ENCODE measurements at places on chromosomes 7 and 10.

DNA sequence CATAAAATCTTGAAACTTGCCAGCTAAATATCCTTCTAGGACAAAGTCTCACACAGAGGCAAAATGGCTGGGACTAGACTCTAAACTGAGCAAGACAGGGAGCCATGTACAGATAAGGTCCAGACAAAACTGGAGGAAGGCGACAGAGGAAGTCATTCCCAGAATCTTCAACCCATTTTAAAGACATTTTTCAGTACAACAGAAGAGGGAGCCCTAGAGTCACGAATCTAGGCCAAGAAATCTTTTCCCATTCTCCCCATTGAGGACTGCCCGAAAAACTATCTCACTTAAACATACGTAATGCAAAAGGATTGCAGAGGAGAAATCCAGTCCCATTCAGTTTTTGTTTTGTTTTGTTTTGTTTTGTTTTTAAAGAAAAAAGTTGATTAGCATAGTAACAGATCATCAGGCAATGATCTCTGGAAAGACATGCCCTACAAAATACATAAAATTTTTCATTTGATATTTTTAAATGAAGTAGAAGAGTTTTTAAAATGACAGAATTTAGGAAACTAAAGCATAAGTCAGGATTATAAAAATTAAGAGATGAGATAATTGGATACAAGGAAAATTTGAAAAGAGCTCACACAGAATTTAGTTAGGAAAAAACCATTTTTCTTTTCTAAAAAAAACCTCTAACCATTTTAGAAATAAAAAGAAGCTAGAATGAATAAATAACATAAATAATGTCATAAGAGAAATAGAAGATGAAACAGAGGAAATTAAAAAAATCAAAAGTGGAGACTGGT lies 16.9 kb upstream of the PRF1 start:
- no peak for DNase-seq

DNA sequence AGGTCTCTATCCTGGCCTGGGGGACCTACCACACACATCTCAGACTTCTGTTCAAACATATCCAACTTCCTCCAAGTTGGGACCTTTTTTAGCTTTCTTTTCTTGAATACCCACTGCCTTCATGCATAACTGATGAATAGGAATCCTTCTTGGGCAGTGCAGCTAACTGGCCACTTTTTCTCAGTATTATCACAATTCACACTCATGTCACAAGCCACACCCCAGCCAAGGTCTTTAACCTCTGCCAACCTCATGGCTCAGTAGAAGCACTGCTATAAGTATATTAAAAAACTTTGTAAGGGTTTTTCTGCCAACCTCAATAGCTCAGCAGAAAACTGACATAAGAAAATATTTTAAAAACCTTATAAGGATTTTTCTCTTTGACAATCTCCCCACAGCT lies 44.5 kb downstream of the HHEX start:
- DNase-seq = no peak

GRCh38 chr10:48671914-48672595 lies 12.6 kb upstream of the WDFY4 start:
- no peak for DNase-seq

DNA sequence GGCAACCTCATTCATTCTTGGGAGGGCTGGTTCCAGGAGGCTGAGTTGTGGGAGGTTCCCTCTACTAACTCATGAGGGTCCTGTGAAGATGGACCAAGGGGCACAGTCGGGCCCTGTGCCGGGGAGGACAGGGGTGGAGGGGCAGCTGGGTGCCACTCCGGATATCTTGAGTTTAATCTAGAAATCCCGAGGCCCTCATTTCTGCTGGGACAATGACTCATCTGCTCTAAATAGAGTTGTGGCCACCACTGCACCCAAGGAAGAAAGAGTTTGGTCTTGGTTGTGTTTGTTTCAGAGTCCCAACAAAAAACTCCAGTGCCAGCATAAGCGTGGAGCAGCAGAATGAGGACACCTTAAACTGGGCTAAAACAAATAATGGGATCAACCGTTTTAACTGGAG lies 82.4 kb downstream of the EBF3 start:
- no peak for DNase-seq

- no peak for DNase-seq
Measured at GRCh38 chr7:2614631-2615330, 17.0 kb upstream of the TTYH3 start.

GRCh38 chr10:99782447-99783286 lies at the start of gene ABCC2:
TSS of gene ABCC2 (plus strand) at chr10:99782640. CDS start at chr10:99782845, 205 bp downstream.
- no peak for DNase-seq

- no peak for DNase-seq
Measured at GRCh38 chr10:14884082-14884481, 5.4 kb downstream of the SUV39H2 start.

GRCh38 chr7:94396596-94396995 lies 1.9 kb downstream of the COL1A2 start:
- no peak for DNase-seq

- no peak for DNase-seq
Measured at GRCh38 chr10:112666094-112666493, 219.1 kb downstream of the VTI1A start.

DNA sequence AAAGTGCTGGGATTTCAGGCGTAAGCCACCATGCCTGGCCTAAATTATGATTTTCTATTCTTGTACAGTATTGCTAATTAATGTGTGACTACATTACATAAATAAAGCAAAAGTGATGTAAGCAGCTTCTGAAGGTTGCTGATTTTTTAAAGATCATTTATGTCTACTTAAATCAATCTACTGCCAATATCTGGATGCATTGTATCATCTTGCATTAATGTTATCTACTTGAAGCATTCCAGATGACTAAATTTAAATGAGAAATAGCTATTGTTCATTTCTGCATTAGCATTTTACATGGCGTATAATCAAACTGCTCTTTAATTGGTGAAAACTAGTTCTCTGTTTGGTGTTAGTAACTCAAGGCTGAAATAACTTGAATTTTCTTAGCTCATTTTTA lies 37.1 kb upstream of the HIBADH start:
- DNase-seq = no peak

GRCh38 chr7:134302120-134302519 lies 14.6 kb downstream of the SLC35B4 start:
- DNase-seq = no peak

GRCh38 chr7:150879345-150879744 lies 27.0 kb downstream of the AOC1 start:
- no peak for DNase-seq

DNA sequence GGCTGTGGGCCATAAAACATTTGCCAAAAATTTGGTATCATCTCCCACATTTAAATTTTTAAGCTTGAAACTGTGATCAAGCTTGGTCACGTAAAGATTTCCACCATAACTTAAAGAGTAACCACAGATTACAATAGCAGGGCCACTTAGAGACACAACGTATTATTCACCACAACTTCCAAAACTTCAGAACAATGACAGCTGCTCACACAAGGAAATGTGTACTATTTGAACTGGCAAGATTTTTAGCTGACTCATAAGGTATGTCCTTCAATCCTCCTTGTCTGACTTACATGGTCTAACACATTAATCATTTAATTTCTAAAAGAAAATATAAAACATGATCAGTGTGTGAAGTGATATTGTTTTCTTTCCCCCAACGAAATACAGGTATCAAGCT lies 234.5 kb downstream of the PARD3 start:
- no peak for DNase-seq

DNA sequence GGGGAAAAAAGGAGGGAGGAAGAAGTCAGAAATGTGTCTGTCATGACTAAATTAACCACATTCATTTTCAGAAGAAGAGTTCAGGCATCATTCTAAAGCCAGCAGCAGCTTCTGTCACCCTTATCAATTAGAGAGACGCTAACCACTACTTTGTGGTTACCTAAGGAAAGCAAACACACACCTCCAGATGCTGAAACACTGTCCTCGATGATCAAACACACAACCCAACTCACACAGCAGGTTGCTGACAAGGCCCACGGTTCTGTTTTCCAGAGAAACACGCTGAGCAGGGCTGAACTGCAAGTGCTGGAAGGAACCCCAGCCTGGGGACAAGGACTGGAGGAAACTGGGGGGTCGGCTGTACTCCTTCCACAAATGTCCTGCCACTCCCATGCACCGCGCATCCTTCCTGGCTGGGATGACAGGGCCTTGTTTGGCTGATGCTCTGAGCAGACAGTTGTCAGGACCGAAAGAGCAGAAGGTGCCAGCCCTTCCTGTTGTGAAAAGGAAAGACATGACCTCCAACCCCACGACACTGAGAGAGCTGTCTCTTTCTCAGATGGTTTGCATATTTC lies 36.6 kb downstream of the PRKCQ start:
- peak; percentile 67 for DNase-seq

GRCh38 chr10:79072994-79073645 lies 4.4 kb downstream of the ZMIZ1 start:
- no peak for DNase-seq

GRCh38 chr10:76736392-76736791 lies 901.2 kb downstream of the KCNMA1 start:
- no peak for DNase-seq

DNA sequence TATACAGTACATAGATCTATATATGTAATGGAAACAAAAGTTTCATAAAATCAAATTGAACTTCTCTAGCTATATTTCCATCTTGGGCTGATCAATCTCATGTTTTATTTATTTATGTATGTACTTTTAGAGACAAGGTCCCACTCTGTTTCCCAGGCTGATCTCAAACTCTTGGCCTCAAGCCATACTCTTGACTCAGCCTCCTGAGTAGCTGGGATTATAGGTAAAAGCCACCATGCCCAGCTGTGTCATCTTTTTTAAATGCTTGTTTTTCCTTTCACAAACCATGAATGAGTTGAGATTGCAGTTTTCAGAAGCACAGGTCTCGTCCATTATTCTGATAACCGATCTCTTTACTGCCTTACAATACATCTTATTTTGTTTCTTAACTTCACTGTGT lies 400.9 kb downstream of the KCNMA1 start:
- DNase-seq = no peak

GRCh38 chr10:48885376-48885775 lies 54.3 kb downstream of the LRRC18 start:
- peak; percentile 12 for DNase-seq

- DNase-seq = no peak
Measured at GRCh38 chr7:157589680-157590079, 252.9 kb downstream of the DNAJB6 start.

DNA sequence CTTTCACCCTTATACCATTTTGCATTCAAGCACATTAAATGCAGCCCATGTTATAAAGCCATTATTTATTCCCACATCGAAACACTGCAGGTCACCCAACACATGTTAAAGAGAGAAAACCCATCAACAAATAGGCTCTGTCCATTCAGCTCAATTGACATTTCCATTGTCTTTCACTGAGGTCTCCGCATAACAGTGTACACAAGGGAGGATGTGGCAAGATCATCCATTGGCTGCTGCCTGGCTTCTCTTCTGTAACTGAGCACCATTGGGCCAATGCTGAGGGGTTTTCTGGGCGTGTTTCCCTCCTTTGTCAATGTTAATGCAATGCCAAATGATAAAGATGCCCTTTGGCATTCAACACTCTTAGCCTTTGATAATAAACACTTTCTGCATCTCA lies 278.1 kb upstream of the SP4 start:
- no peak for DNase-seq

GRCh38 chr7:1104516-1105179 lies 16.7 kb downstream of the GPER1 start:
- DNase-seq = no peak

GRCh38 chr10:125846894-125847293 lies 23.5 kb downstream of the BCCIP start:
- DNase-seq = no peak

DNA sequence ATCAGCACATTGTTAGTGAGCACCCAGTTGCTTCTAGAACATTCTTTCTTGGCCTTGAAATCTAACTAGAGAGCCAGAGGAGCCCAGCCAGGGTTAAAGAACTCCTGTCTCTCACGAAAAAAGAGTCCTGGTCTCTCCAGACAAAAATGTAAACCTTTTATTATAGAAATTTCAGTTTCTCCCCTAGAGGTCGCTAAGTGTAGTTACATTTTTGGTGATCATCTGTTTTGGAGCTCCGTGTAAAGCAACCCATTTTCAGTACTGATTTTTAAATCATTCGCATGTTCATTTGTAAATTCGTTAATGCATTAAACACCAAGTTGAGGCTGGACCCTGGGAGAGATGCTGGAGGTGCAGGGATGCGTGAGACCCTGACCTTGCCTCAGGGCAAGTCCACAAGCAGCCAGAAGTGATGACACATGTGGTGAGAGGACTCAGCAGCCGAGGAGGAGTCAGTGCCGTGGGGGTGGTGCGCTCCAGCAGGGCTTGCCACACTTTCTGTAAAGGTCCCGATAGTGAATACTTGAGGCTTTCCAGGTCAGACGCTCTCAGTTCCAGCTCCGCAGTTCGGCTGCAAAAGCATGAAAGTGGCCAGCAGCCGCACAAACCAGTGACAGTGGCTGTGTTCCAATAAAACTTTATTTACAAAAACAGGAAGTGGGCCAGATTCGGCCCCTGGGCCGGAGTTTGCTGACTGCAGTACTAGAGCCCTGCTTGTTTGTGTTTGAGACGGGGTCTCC lies 578.6 kb upstream of the FOXK1 start:
- DNase-seq = no peak

DNA sequence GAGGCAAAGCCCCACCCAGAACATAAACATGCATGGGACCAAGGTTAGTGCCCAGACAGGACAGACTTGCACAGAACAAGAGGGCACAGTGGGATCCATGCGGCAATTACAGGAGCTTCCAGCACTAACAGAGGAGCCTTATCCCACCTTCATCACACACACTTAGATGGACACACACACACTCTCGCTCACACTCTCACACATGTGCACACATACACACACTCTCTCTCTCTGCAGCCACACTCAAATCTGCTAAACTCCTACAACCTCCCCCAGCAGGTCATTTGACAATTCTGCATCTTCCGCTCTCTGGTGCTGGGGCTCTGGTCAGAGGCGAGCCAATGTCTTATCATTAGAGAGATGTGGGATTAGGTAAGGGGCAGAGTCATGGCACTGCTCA lies 120.5 kb downstream of the UBE2H start:
- no peak for DNase-seq

DNA sequence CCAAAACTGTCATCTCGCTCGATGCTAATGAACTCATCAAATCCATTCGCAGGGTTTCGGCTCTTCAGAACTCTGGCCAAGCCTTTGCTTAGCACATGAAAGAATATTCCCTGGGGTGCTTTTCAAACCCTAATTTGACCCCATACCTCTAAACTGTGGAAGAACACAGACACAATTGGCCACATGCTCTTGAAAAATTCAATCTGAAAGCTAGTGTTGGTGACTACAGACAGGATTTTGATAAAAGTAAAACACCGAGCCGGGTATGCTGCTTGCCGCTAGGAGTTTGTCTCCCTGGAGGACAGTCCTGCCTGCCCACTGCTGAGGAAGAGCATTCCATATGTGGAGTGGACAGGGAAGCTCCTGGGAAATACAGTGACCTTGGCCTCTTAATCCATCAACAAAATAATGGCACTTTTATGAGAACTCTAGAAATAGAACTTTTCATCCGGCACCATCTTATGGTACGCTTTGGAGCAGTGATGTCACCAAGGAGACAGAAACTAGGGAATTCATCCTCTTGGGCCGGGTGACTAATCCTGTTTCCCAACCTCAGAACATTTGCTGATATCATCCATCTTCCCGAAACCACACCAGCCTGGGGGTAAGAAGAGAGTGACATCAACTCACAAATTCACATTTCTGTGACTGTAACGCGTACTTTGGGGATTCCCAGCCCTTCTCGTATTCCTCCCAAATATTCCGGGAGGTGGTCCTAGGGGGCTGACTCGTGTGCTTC lies 34.2 kb downstream of the MTURN start:
- no peak for DNase-seq

All from activated naive CD4-positive, alpha-beta T cell treated with anti-CD3 and anti-CD28 coated beads for 36 hours (primary cell).